ENCODE measurements at places on chromosomes 4 and X.

DNA sequence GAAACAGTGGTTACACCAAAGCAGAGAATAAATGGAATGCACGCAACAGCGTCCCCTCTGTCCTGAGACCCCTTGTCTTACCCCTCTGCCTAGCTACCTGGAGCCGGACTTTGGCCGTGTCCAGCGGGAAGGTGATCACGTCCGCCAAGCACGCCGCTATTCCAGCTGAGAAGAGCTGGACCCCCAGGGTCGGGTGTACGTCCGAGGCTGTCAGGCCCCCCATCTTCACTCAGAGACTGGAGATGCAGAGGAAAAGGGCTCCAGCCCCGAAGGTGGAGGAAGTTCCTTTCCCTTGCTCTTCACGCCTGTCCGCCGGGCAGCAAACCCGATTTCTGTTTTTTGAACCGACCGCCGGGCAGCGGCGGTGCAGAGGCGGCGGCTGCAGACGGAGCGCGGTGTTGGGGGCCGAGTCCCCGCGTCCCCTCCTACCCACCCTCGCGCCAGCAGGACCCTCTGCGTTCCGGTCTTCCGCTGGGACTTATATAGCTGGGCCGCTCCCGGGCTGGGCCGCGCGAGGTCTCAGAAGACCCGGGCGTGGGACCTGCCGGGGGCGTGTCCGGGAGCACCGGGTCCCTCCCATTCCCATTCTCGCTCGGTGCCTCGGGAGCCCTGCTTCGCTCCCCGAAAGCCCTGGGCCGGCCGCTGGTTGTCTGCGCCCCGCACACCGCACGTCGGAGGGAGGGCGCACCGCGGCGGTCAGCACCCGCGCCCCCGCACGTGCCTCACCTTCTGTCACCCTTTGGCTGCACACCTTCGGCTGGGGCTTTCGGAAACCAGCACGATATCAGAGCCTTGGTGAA, at the start of gene UCP1:
Gene UCP1, minus strand, starts transcription at position 455 of the 800 bp plus-strand sequence. Its CDS starts 232 bp downstream, at position 223.
- DNase-seq: no peak

DNA sequence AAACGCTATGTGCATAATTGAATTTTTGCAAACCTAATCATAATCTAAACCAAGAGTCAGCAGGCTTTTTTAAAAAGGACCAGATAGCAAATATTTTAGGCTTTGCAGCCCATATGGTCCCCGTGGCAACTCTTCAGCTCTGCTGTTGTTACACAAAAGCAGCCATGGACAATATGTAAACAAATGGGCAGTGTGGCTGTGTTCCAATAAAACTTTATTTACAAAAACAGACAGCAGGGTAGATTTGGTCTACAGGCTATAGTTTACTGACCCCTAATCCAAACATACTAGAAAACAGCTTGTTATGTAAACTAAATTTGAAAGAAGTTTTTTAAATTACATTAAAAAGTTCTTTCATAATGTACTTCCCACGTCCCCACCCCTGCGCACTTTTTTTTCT, 53.1 kb downstream of the FUNDC1 start:
- no peak for DNase-seq

GRCh38 chrX:155867821-155868220, 13.3 kb upstream of the VAMP7 start:
- no peak for DNase-seq

GRCh38 chrX:134146493-134146892, 90.5 kb upstream of the CCDC160 start:
- no peak for DNase-seq

DNA sequence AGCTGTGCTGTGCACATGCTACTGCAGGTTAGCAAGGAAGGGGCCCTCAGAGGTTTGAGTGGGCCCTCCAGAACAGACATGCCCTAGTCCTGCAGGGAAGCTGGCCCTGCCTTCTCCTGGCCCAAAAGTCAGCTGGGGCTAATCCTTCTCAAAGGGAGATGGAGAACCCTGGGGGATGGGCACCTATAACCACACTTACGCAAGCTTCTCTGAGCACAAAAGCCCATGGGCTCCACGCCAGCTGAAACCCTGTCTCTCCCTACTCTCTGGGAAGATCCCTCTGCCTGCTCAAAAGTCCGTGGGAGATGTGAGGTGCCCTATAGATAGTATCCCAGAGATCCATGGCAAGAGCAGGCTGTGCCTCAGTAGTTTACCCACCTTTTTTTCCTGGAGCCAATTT, 58.9 kb upstream of the DKK2 start:
- DNase-seq: no peak

DNA sequence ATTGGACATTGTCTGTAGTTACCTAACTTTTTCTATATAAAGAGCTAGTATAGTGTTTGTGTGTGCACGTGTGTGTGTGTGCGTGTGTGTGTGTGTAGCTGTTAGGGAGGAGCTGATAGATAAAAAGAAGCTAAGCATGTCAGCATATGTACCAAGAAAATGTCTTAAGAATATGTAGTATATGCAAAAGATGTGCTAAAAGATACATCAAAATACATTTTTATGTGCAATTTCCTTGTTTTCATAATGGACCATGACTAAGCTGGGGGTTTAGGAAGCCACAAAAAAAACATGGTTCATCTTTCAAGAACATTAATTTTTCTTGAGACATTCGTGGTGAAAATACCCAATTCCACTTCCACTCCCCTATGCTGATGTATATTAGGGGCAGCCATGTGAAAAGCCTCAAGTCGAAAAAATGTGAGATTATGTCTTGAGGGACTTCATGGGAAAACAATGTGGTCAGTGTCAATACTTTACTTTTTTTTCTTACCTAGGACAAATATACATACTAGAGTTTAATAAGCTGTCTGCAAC, 1599.7 kb downstream of the ARAP2 start:
- DNase-seq: no peak

DNA sequence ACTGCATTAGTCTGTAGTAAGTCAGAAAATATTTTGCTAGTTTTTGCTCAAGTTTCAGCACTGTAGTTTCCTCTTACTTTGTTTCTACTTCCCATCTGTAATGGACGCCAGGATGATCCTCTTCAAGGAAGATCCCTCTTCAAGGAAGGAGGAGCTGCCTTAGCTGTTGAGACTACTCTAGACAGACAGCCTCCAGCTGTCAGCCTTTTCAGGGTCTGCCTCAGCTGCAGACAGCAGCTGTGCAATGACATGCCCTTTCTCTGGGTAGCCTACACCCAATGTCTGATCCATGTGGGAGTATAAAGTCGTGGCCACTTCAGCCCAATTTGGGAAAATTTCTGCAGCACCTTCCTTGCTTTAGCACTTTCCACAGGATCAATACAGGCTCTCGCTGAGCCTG, 281.0 kb upstream of the MAOA start:
- DNase-seq: no peak

Measured in CD4-positive, alpha-beta T cell treated with Interleukin-4 for 4 hours (primary cell).